Naive B cell (primary cell): ENCODE measurements at places on chromosomes 2 and 18. TPM values are rescaled to one million over a fixed set of nuclear protein-coding genes. Genes with fewer than 3 reads are reported as not detected.

LRRTM1 gene
- polyA plus RNA-seq: not detected

- DNase-seq: no peak
Measured at GRCh38 chr2:71695235-71696120, 242.1 kb downstream of the DYSF start.

GRCh38 chr2:234827096-234827860 is 124.5 kb upstream of the SH3BP4 start:
- DNase-seq: no peak

DNA sequence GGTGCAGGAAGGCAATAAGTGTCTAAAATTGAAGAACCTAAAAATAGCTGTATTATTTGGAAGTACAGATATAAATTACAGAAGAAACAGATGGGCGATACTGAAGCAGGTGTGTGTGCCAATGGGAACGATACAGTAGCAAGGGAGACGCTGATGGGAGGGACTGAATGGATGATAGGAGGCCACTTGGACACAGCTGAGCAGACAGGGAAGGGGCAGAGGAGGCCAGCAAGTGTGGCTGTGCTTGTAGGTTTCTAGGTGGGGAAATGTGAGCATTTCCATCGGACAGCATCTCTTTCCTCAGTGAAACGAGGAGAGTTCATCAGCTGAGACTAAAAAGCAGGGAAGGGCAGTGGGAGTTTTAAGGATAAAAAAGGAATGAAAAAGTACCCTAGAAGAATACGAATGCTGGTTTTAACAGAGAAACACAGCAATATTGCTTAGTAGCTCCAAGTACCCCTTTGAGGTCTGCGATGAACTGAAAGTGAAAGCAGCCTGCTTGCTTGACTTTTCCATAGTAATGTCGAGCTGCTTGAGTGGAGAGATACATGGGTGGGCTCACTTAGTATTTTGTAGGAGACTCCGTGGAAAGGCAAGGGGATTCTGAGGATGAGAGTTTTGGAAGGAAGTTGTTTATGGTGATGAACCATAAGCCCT is 91.7 kb upstream of the EPC2 start:
- DNase-seq: no peak

GRCh38 chr2:67323209-67323991 is 73.7 kb upstream of the ETAA1 start:
- no peak for DNase-seq

- DNase-seq: peak; percentile 24
Measured at GRCh38 chr18:73038336-73038735, 170.5 kb upstream of the NETO1 start.
